ENCODE measurements at places on chromosomes 3 and 15.
A peak's percentile ranks its signal among the peaks of the same experiment; 100 is the strongest.

DNA sequence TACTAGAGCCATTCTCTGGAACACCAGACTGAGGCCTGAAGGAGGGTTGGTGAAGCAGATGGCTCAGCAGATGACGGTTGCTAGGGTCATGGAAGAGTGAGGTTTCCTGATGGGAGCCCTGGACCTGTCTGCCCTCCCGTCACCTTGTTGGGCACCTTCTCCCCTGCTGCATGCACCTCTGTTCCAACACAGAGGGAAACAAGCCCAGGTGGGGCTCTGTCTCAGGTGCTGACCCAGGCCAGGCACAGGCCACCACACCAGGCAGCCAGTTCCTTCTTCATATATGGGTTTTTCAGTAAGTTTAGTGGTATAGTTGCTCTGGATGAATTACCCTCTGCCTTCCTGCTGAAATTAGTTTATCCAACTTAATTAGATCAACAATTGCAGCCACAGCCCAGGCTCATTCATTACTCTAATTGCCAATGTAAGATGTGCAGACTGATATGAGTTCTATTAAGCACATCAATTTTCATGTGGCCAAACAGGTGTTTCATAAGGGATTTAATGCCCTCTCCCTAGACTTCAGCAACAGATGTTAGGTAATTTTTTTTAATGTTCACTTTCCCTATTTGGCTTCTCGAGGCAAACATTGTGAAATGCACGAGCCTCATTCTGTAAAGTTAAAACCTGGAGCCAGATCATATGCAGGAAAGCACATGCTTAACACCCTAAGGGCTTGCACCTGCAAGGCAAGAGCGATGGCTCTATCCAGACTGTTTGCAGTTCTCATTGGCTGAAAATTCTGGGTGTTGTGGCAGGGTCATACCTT lies 174.8 kb downstream of the CHDH start:
- DNase-seq = no peak

- no peak for DNase-seq
Observed at GRCh38 chr15:96209285-96209735, 121.2 kb upstream of the NR2F2 start.

DNA sequence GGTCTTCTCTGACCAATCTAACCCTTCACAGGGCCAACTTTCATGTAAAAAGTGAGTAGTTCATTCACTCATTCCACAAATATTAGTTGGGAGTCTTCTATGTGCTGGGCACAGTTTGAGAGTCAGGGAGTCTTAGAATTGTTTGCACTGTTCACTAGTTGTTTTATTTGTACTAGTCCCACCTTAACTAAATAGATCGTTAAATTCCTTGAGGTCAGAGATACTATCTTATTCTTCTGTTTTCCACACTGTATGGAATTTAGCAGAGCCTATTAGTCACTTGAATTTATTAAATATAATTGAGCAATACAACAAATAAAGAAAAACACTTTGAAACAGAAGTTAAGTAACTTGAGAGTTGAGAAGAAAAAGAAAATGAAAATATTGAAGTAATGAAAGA lies 40.8 kb upstream of the SPTSSB start:
- no peak for DNase-seq

- DNase-seq = peak; percentile 17
Observed at GRCh38 chr15:55434989-55435825, 26.9 kb downstream of the PIERCE2 start.

DNA sequence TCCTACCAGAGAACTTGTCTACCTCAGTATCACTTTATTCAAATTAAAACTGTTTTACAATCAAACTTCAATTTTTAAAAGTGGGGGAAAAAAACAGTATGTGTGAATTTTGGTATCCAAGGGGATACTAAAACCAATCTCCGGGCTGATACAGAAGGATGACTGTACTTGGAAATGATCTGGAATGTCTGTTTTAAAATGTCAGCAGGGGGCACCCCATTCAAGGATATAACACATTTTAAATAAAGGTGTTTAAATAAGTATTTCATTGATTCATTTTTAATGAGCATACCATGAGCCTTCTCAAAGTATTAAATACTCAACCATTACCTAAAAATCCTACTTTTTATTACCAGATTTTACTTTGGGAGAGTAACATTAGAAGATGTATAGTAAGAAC lies 67.9 kb downstream of the ULK4 start:
- no peak for DNase-seq

DNA sequence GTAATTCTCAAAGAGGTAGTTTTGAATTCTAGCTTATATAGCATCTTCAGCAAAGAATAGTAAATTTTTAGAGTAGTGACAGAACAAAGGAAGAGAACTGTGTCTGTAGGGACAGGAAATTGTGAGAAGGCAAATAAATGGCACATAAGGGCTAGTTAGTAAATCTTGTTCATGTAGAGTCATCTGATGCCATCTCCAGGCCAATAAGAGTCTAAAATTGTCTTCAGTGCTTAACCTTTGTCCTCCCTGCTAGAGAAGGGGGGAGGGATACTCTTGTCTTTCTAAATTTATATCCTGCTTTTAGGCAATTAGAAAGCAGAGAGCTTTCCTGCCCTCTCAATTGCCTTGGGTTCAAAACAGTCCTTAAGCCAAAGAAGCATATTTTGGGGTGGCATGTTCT lies 87.0 kb upstream of the DNAJC19 start:
- no peak for DNase-seq

- no peak for DNase-seq
Observed at GRCh38 chr3:52856666-52857065, 21.8 kb upstream of the MUSTN1 start.

GRCh38 chr3:149426325-149426724 lies 48.2 kb upstream of the TM4SF4 start:
- DNase-seq = no peak

DNA sequence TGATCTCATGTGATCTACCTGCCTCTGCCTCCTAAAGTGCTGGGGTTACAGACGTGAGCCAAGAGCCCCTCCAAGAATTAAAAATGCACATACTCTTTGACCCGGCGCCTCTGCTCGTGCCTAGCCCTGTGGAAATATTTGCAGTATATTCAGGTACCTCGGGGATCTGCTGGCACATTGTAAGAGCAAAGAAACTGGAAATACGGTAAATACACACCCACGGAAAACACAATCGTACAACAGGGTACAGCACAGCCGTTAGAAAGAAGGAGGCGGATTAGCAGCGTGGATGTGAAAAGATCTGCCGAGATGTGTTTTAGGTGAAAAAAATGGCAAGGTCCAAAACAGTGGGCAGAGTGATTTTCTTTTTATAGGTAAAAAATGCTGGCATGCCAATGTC lies 6.1 kb upstream of the HDAC11 start:
- DNase-seq = no peak

DNA sequence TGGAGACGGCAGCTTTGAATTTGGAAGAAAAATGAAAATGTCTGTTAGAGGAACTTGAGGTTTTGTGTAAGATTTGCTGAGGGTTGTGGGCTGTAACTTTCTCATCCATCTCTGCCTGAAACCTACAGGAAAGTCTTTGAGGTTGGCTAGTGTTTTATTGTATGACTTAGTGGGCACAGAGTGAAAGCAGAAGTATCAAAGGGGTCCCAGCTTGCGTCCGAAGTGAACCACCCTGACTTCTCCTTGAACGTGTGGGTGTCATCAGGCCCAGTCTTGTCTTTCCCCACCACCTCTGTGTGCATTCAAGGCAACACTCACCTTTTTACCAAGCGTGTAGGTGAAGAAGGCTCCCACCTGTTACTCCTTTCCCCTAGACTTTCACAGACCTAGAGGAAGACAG lies 682.1 kb upstream of the CFAP20DC start:
- no peak for DNase-seq

DNA sequence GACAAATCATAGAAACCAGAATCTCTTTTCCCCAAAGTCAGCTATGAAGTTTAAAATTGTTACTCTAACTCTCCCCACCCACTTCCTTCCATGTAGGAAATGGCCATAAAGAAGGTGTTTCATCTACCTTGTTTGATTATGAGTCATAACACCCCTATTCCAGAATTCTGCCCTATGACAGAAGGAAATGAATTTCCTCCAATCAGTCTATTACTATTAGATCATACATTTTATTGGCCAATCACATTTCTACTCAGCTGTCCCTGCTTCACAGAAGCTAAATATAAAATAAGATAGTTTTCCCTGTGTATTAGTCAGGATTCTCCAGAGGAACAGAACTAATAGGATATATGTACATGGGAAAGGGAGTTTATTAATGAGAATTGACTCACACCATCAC lies 102.1 kb downstream of the TGFBR2 start:
- no peak for DNase-seq

- DNase-seq = no peak
Observed at GRCh38 chr15:91861223-91861622, 7.7 kb downstream of the SLCO3A1 start.

DNA sequence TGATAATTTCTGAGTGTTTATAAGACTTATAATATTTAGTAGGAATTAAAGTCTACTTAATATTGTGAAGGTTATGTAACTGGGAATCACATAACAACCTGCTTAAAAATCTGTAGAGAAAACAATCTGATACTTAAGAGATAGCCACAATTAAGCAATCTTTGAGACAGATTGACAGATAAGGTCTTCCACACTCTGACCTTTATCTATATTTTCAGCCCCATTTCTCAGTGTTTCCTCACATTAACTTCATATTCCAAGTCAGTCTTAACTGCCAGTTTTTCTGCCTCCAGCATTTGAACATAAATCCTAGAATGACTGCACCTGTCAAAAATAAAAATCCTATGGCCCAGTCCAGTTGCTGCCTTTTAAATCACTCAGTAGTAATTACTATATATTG lies 423.2 kb downstream of the PYDC2 start:
- DNase-seq = no peak

- DNase-seq = no peak
Observed at GRCh38 chr15:55197362-55197705, 593 bp upstream of the RSL24D1 start.

DNA sequence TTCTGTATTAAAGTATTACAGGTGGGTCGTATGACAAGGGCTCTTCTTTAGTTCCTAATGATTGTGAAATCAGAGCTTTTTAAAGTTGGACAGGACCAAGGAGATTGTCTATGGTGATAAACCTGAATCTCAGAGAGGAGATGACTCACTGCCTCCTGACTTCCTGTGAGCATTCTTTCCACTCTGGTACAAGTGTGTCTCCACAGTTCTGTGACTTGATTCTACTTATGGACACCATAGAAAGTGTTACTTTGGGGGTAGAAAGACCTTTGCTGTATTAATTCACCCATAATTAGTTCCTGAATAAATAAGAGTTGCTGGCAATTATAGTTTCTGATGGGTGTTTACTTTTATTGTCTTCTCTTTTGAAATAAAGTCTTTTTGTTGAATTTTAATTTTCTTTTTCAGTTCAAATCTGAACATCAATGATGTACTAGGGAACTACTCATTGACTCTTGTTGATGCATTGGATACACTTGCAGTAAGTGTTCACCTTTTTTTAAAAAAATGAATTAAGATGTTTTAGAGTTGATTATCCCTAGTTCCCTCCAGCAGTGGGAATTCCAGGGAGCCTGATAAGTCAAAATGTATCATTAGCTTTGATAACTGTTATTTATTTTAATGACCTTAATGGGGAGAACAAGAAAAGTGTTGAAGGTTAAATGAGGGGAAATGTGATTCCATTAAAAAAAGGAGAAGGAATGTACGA lies 7.4 kb downstream of the EDEM1 start:
- DNase-seq = no peak

DNA sequence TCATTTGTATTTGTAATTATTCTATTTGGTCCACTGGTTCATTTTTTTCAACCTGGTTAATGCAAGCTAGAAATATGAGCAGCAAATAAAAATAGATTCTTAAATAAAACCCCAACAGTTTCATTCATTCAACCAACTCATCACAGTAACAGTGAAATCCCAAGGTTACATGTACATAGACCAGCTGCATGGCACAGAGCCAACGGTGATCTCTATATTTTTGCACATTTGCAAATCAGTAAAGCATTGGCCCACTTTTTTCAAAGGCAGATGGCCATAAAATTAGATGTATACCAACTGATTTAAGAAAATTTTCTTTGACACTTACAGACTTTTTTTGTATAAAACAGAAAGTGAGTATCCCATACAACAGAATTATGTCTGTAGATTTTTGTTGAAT lies 49.3 kb downstream of the STRIT1 start:
- DNase-seq = no peak

DNA sequence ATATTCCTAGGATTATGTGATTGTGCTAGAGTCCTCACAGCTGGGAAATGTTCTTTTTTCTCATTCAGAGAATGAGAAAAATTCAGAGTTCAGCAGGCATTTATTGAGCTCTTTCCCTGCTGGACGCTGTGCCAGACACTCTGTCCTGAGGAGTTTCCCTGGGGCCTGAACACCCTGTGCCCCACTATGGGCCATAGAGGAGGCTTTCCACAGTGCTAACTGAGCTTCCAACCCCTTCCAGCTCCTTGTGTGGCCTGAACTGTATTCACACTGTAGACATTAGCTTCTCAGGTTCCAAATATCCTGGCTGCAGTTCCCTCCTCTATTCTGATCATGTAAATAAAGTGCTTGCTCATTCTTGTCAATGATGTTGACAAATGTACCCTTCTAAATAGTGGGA lies 10.0 kb downstream of the ABHD2 start:
- DNase-seq = no peak

DNA sequence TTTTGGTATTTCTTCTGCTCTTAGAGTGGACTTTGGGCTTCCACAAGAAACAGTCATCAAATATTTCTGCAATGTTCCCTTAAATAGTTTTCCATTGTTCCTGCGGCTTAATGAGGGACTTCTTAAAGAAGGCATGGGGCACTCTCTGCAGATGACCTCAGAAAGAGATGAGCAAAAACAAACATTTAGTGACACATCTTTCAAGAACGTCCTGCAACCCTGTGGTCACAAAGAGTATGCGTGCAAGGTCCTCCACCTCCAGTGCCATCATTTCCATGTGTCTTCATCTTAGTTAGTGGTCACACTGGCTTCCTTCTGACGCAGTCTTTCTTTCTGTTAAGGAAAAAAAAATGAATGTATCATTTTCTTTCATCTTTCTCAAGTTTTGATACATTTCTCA lies 56.2 kb downstream of the GREM1 start:
- no peak for DNase-seq

DNA sequence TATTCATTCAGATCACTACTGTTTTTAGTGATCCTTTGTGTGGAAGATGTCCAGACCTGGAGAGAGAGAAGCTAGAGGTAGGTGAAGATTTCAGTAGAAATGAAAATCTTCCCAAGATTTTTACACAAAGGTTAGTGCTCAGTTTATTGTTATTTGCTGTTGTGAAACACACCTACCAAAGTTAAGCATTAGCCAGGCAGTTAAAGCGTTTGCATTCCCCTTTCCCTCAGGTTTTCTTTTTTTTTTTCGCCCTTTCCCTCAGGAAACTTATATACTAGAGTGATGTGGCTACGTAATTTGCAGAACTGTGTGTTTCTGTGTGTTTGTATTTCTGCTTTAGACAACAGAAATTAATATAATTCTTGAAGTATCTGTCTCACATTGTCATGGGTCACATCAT lies 34.5 kb downstream of the USP3 start:
- no peak for DNase-seq

DNA sequence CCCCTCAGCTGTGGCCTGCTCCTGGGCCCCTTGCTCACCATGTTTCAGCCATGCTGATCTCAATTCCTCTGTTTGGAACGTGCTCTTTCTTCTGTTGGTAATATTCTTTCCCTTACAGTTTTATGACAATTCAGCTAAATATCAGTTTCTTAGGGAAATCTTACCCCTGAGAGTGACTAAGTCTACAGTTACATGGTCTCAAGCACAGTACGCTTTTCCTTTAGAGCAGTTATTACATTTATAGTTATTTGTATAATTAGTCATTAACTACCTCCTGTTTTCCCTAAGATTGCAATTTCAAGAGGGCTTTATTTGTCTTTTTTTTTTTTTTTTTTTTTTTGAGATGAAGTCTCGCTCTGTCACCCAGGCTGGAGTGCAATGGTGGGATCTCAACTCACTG lies 23.5 kb downstream of the C3orf62 start:
- DNase-seq = no peak
